ENCODE measurements at places on chromosomes 2 and 18.

GRCh38 chr18:59660786-59661743 is 36.2 kb downstream of the CCBE1 start:
- DNase-seq: no peak

- DNase-seq: no peak
Observed at GRCh38 chr2:192578780-192579179, 384.0 kb upstream of the TMEFF2 start.

GRCh38 chr2:95345081-95345562 is 48.0 kb downstream of the KCNIP3 start:
- no peak for DNase-seq

- no peak for DNase-seq
Observed at GRCh38 chr18:11470941-11471340, 138.5 kb upstream of the SLC35G4 start.

GRCh38 chr2:200301953-200302858 is 4.3 kb upstream of the SPATS2L start:
- DNase-seq: no peak

DNA sequence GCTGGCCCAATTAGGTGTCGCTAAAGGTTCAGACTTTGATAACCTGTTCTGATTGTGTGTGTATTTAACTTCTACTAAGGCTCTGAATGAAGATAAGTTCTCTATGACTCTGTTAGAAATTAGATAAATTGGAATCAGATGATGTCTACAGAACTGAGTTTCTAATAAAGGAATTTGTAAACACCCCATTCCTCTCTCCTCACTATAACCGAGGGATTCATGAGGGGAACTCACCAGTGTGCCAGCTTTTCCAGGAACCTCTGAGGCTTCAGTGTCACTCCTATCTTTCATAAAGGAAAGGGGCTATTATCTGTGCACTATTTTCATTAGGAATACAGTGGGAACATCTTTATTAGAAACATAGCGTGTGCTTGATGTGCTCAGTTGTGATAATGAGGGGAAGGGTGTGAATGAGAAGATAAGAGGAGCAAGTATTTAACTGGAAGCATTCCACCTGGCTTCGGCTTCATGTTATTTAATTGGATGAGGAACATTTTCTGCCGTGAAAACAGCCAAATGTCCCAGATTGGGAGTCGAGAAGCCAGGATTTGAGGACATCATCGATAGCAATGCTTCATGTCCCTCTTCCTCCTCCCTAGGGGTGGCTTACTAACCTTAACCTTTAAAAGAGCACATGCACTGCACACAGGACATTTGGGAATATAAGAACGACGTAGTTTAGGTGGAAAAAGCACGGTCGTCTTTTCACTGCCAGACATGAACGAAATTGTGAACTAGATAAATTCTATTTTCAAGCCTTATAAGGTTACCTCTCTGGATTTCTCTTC is 84.8 kb upstream of the TCF4 start:
- no peak for DNase-seq

DNA sequence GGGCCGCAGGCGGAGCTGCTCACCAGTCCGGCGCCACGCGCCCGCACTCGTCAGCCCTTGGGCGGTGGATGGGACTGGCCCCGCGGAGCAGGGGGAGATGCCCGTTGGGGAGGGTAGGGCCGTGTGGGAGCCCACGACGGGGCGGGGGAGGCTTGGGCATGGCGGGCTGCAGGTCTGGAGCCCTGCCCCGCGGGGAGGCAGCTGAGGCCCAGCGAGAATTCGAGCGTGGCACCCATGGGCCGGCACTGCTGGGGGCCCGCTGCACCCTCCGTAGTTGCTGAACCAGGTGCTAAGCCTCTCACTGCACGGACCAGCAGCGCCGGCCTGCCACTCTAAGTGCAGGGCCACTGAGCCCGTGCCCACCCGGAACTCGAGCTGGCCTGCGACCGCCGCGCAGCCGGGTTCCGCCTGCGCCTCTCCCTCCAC is 182.4 kb upstream of the ERBB4 start:
- no peak for DNase-seq

DNA sequence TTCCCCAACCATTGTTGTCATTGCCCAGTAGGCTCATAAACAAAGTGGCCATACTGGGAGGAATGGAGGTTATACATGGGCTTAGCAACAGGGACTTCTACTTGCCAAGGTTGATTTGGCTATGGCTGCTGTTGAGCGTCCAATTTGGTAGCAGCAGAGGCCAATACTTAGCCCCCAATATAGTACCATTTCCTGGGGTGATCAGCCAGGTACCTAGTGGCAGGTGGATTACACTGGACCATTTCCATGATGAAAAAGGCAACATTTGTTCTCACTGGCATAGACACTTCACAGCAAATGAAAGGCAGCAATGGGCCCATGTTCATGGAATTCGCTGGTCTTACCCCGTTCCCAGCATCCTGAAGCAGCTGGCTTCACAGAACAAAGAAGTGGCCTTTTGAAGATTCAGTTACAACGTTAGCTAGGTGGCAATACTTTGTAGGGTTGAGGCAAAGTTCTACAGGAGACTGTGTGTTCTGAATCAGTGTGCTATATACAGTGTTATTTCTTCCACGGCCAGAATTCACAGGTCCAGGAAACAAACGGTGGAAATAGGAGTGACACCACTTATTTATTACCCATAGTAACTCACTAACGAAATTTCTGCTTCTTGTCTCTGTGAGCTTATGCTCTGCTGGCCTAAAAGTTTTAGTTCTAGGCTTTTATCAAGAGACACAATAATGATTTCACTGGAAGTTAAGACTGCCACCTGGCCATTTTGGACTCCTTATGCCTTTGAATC is 37.5 kb downstream of the FBXO11 start:
- no peak for DNase-seq

GRCh38 chr2:37985333-37985732 is 60.2 kb downstream of the RMDN2 start:
- DNase-seq: no peak

GRCh38 chr2:25273985-25274535 is 67.7 kb downstream of the DNMT3A start:
- DNase-seq: no peak

DNA sequence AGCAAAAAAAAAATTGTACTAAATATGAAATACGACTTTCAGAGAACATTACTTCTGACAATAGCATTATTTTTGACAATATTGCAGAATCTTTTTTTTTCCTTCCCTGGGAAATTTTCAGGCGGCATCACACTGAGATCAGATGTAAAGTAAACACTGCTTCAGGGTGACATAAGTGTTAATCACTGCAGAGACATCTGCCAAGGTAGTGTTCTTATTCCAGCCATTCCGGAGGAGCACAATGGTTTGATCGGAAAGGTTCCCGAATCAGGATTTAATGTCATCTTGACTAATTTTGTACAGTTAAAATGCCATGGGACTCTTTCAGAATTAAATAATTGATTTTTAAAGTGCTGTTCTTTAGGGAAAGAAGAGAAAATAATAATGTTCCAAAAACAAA is 56.7 kb upstream of the ZNF236 start:
- no peak for DNase-seq

- no peak for DNase-seq
Observed at GRCh38 chr18:51135795-51136194, 61.7 kb downstream of the MEX3C start.

- DNase-seq: no peak
Observed at GRCh38 chr18:54740136-54740846, 88.0 kb upstream of the RAB27B start.

- no peak for DNase-seq
Observed at GRCh38 chr18:9008709-9009635, 93.5 kb upstream of the NDUFV2 start.

GRCh38 chr2:149180226-149180875 is 141.9 kb downstream of the LYPD6B start:
- no peak for DNase-seq

- DNase-seq: no peak
Observed at GRCh38 chr2:60317034-60317386, 236.4 kb downstream of the BCL11A start.

DNA sequence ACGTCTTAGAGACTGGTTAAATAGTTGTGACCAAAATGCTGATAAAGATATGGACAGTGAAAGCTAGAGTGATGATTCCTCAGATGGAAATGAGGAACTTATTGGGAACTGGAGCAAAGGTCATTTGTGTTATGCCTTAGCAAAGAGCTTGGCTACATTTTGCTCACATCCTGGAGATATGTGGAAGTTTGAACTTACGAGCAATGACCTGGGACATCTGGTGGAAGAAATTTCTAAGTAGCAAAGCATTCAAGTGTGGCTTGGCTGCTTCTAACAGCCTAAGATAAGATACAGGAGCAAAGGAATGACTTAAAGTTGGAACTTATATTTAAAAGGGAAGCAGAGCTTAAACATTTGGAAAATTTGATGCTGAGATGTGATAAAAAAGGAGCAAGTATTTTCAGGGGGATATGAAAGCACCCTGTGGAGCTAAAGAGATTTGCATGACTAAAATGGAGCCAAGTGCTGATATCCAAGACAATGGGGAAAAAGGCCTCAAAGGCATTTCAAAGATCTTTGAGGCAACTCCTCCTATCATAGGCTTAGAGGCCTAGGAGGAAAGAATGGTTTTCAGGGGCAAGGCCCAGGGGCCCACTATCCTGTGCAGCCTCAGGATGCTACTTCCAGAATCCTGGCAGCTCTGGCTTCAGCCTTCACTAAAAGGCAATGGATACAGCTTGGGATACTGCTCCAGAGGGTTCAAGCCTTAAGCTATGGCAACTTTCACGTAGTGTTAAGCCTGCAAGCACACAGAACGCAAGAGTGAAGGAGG is 124.1 kb upstream of the KLHL14 start:
- no peak for DNase-seq

DNA sequence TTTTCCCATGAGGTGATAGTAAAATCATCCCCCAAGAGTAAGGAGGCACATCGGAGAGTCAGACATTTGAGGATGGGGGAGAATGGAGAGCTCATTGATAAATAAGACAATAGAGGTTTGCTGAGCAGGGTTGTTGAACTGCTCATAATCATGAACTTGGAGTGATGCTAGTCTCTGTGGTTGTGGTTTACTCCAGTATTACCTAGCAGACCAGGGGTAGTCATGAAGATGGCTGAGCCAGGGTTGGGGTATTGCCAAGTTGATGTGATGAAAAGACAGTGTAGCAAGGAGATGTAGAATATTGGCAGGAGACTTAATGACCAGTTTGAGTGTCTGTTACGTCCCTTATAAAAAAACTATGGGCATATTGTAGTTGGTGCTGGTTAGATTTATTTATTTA is 25.4 kb downstream of the CYBRD1 start:
- no peak for DNase-seq

DNA sequence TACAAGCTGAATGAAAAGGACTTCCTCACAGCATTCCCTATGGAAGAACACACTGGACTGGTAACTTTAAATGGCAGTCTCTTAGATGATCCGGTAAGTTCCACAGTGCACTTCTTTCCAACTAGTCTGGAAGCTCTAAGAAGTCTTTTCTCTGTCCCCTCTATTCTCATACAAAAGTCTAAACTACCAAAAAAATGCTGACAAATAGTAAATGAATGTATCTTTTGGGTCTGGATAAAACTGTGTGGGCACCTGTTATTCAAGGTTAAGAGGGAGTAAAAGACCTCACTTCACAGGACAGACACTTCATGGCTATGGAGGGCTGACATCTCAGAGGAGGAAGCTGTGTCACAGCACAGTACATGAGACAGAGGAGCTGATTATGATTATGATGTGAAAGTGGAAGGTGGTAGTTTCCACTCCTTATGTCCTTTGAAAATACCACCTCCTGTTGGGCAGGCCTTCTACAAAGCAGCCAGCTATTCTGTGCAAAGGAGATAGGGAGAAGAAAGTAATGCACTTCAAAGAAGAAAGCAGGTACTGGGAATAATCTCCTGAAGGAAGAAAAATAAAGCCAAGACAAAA is 23.9 kb downstream of the CCDC93 start:
- no peak for DNase-seq

DNA sequence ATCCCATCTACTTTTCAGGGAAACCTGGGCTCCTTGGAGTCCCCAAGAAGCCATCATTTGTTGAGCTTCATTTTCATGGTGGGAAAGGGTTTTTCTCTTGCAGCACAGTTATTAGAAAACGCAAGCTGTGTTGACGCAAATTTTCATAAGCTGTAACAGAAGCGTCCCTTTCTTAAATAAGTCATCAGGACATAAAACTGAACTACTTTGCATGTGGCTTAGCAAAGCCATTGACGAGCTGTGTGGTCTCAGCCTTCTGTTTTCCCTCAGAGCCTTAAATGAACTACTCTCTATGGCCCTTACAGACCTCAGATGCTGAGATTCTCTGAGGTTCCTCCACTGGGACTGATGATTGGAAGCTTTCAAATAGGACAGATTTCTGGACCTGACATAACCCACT is 85.1 kb downstream of the ARL4C start:
- no peak for DNase-seq

- no peak for DNase-seq
Observed at GRCh38 chr18:21747764-21748693, 7.4 kb downstream of the MIB1 start.

DNA sequence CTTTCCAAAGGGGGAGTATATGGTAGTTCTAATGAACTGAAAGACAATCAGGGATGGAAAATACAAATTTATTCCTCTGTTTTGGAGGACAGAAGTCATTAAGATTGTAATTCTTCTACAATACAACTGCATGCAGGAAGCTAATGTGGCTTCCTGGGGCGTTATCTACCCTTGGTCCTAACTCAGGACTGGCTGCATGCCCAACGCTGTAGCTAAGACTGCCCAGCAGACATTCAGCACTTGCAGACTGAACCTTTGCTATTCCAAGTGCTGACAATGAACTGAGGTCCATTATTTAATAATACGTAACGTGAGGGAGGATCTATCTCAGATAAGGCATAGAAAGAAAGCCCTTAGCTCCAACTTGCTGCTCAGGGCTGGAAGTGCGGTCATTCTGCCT is 53.2 kb downstream of the ZAP70 start:
- no peak for DNase-seq

DNA sequence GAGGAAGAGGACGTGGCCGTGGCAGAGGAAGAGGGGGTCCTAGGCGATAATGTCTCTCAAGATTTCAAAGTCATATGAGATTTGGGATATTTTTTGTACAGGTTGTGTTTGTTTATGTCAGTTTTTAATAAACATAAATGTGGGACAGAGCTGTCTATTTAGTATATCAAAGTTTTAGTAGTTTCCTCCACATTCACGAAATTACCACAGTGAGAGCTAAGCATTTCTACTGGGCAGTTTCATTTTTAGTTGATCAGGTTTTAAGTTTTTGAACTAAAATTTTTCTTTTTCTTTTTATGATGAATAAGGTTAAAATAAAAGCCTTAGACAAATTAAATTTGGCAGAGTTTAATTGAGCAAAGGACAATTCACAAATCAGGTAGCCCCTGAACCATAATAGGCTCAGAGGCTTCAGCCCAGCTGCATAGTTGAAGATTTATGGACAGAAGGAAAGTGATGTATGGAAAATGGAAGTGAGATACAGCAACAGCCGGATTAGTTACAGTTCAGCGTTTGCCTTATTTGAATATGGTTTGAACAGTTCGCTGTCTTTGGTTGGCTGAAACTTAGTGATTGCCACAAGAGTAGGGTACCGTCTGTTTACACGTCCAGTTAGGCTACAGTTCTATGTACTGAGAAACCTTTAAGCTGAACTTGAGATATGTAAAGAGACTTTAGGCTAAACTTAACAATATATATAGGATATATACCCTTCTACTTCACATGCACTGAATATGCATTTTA is 17.1 kb downstream of the SNRPD1 start:
- no peak for DNase-seq
